T-helper 22 cell (primary cell): ENCODE measurements at places on chromosomes 12 and 14.

- no peak for DNase-seq
These were observed 214.2 kb downstream of the PPM1H start for GRCh38 chr12:62720661-62721330.

GRCh38 chr14:103296007-103296406 lies 38.0 kb upstream of the EIF5 start:
- DNase-seq, result no peak

GRCh38 chr12:71981149-71981548 lies 42.5 kb downstream of the TPH2 start:
- DNase-seq, result no peak

GRCh38 chr12:117695956-117696355 lies 272.8 kb downstream of the KSR2 start:
- no peak for DNase-seq

DNA sequence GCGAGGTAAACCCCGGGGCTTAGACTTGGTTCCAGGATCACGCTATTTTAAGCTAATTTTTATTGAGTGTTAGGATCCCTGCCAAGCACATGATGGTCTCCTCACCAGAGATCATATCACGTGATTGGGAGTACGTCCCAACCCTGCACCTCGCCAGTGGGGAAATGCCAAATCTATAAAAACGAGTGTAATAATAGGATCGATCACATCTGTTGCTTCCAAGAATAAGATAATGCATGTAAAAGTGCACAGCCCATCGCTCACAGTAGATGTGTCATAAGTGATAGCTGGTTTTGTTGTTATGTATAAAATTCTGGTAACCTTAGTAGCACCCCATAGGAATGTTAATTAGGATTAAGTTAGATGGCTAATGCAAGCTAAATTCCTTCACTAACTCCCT lies 581.0 kb upstream of the TMEM132C start:
- no peak for DNase-seq

DNA sequence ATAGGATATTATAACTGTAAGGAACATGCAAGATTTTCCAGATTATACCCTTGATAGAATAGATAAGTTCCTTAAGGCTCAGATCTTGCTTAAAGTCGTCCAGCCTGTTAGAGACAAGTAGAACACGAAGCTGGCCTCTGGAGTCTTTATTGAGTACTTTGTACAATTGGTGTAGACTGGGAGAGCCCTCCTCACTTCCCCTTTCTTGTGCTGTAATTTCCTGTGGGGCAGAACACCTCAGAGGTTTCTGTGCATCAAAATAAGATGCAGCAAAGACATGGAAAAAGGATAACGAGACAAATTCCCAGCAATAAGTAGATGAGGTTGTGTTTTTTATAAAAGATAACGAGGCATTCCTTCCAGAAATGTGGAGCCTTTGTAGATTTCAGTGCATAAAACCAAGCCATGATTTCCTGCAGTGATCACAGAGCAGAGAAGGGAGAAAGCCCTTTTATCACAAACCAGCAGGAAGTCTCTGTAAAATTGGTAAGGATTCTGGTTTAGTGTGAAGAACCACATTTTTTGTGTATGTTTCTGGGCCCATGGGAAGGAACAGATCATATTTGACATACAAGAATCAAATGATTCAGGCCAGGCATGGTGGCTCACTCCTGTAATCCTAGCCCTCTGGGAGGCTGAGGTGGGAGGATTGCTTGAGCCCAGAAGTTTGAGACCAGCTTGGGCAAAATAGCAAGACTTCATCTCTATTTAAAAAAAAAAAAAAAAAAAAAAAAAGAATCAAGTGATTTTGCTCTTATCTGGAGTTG lies 18.0 kb downstream of the GPRC5A start:
- DNase-seq, result no peak

GRCh38 chr12:14635776-14636175 lies 60.6 kb downstream of the GUCY2C start:
- DNase-seq, result no peak

DNA sequence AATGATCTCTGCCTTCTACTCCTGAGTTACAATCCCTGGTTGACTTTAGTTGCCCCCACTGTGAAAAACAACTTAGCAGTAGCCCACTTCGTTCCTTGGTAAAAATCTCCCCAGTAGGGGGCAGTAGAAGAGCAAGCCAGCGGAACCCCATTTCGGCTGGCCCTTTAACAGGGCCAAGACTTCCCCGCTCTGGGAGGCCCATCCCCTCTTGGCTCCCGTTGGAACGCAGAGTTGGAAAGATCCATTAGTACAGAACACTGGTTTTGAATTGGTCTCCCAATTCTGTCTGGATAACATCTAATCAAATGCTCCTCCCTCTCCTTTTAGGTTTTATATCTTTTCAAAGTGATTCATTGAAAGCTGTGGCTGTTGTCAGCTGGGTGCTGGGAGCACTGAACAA lies 1133.3 kb downstream of the BCL11B start:
- DNase-seq, result peak; percentile 28

- DNase-seq, result no peak
These were observed 110.8 kb upstream of the KRAS start for GRCh38 chr12:25361511-25361910.

DNA sequence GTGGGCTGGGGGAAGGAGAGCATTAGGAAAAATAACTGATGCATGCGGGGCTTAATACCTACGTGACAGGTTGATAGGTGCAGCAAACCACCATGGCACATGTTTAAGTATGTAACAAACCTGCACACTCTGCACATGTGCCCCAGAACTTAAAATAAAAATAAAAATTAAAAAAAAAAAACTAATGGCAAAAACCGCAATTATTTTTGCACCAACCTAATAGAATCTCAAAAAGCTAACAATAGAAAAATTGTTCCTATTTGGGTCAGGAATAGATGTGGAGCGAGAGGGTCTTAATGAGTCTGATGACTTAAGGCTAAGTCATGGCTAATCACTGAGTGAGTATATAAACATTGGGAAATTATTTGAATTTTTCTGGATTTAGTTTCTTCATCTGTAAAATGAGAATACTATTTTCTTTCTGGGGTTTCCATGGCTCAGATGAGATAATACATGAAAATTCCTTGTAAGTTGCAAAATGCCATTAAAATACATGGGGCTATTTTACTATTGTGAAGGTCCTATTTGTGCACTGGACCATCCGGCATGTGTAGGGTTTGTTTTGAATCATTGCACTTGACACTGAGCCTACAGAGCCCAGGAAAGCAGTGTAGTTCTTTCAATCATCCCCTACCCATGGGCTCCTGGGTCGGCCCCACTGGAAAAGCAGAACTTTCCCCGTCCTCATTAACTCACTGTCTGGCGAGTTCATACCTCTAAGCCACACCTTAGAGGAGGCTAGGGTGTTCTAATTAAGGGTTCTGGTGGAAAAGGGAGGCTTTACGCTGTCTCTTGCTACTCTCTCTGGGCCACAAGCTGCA lies 164.1 kb upstream of the NTF3 start:
- DNase-seq, result no peak

DNA sequence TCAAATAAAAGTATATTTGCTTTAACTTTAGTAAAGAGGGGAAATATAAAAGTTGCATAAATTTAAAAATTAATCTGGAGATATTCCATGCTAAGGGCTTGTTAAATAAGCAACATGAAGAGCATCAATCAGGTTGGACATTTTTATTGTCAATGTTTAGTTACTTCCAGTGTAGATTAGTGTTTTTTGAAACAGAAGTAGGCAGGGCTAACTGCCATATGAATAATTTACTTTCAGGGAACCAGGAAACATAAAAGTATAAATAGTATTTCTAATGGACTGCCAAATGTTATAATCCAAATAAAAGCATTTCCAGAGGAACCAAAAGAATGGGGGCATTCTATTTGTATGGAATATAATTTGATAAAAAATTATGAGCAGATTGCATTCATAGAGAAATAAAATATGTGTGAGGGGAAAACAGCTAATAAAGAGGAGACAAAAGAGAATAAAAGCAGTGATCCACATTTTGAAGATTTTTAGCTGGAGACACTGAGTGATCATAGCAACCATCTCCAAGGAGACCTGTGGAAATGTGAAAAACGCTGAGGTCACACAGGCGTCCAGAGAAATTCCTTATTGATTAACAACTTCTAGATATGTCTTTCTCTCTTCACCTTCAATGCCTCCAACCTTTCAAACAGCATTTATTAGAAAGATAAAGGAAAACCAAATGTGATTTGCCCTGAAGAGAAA lies 70.8 kb downstream of the SRGAP1 start:
- DNase-seq, result no peak

DNA sequence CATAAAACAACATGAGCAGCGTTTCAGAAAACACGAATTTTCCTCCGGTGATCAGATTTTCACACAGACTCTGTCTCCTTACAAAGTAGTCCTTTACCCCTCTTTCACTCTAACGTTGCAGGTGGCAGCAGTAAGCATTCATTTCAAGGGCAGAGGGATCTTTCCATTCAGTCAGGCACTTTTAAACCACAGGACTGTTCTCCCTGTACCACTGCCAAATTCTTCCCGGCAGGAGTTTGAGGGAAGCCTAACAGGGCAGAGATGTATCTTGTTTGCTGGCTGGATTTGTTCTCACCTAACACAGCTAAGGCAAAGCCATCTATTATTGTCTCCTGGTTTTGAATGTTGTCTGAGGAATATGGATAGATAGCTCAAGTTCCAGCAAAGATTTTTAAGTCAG lies 1187.3 kb upstream of the SEL1L start:
- no peak for DNase-seq

- DNase-seq, result no peak
These were observed 385.3 kb upstream of the ATXN7L3B start for GRCh38 chr12:74152370-74152769.

DNA sequence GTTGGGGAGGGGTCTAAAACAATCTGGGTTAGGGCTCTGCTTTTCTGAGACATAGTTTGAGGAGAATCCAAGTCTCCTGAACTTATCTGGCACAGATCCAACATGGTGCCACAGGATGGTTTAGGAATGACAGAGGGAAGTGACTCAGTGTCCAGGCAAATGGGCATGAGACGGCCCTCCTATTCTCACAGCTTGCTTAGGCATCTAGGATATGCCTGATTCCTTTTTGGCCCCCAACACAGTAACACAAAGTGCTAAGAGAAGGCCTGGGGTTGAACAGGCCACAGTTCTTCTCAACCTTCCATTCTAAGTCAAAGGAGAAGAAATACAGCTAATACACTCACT lies 117.7 kb downstream of the ZFP36L1 start:
- DNase-seq, result no peak

DNA sequence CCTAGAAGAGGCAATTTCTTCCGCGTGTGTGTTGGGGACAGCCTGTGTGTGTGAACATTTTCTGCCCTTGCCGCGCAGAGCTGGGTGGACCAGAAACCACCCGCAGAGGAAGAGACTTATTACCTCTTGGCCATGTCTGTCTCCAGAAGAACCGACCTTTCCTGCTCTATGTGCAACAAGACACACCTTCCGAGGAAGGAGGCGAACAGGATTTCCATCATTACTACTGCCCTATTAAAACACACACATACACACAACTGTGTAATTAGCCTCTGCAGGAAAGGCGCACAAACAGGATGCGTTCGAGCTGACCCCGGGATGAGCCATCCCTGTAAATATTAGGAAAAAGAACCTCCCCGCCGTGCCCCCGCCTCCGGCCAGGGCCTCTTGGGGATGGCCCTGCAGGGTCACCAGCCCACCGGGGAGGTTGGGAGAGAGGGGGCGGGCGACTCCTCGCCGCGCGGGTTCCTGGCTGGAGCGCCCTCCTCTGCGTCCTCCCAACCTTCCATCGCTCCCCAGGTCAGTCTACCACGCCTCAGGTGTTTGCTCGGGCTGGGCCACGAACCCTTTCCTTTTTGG lies 484 bp upstream of the PRKCH start:
- DNase-seq, result no peak

DNA sequence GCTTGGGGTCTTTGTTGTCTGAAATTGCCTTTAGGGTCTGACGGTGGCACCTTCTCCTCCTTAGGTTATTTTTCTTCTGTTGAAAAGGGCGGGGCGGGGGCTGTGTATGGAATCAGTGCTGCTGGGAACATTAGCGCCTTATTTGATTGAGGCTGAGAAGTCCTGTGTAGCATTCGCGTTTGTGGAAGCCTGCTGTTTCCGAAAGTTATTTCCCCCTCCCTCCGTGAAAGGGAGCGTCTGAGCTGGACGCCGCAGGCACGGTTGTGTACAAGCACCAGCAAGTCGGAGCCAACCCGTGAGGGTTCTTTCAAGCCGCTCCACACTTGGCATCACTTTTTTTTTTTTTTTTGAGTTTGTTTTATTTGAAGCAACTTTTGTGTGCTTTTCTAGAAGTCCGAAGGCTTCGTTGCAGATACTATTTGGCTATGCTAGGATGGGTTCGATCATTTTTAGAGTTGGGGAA lies 1.1 kb downstream of the SYNE2 start:
- DNase-seq, result peak; percentile 40

DNA sequence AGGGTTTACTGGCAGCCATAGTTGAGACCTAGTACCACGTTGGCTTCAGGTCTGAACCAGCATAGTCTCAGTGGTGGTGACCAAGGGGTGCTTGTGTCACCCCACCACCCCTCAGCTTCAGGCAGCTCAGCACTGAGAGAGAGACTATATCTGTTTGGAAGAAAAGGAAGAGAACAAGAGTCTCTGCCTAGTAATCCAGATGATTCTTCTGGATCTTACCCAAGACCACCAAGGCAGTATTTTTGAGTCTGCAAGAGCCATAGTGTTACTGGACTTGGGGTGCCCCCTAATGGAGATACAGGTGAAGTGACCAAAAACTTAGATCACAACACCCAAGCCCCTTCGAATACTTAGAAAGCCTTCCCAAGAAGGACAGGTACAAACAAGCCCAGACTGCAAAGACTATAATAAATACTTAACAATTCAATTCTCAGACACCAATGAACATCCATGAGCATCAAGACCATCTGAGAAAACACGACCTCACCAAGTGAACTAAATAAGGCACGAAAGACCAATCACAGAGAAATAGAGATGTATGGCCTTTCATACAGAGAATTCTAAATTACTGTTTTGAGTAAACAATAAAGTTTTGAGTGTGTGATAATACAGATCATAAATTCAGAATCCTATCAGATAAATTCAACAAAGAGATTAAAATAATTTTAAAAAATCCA lies 107.0 kb downstream of the HELB start:
- DNase-seq, result peak; percentile 4

DNA sequence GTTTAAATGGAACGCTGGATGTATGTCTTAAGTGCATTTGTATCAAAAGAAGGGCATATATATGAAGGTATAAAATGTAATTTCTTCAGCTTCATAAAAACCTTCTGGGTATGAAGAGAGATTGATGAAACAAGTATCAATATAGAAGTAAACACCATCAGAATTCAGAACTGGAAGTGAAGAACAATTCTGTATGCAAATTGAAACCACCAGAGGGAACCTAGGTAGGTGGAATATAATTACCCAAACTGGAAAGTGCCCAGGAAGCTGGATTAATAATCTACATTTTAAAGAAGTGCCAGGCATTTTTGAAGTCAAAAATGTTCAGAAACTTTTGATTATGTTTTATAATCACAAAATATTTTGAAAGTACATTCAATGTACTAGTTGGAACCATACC lies 336.2 kb upstream of the GARIN6 start:
- DNase-seq, result no peak

DNA sequence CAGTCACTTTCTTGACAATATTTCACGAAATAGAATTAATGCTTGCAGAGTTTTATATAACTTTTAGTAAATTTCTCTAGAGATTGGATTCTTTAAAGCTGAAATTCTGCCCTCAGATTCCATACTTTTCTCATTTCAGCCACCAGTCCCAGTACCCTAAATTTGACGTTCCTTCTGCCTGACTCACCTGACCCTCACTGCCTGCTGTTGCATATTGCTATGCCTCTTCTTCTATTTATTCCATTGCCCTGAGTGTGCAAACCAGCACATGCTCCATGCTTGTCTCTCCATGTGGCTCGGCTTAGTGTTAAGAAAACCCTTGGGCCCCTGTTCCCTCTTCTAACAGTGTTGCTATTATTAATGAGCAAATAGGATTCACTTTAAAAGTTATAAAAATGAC lies 533.3 kb downstream of the LRFN5 start:
- no peak for DNase-seq
